Spinal cord (tissue), 10 donors: ENCODE measurements at places on chromosomes 1 and 21. TPM values are rescaled to one million over a fixed set of nuclear protein-coding genes. Genes with fewer than 3 reads are reported as not detected.

GRCh38 chr1:7572654-7573152 is 198.4 kb upstream of the VAMP3 start:
- peaks cover 19% of the 10 kb centered on the region for H3K4me1 ChIP-seq
- DNase-seq, result no peak
- no peak overlapping the region for H3K27ac ChIP-seq
- no peak overlapping the region for H3K4me3 ChIP-seq
- peaks cover 3% of the 10 kb centered on the region for H3K36me3 ChIP-seq
- H3K27me3 ChIP-seq, result no peaks in the 10 kb centered on the region

DNA sequence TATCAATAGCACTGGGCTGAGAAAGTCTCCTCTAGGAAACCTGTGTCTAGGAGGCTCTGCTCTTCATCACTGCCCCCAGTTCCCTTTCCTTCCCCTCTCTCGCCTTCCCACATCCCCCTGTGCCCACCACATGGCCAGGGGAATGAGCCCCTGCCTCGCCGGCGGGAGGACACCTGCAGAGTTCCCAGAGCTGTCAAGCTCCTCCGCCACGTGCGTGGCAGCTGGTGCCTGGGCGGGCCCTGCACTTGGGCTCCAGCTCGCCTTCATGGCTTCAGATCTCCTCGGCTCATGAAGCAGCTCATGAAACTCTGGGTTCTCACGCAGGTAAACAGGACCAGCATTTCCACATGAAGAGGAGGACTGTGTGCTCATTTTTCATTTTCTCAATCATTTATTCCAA is 62.8 kb downstream of the SIM2 start:
- DNase-seq, result no peak
- H3K27me3 ChIP-seq, result no peaks in the 10 kb centered on the region
- no peak overlapping the region for H3K4me3 ChIP-seq
- peaks cover 3% of the 10 kb centered on the region for H3K4me1 ChIP-seq
- H3K27ac ChIP-seq, result no peak overlapping the region

GRCh38 chr1:108983114-108983513 is 19.8 kb upstream of the CLCC1 start:
- peaks cover 41% of the 10 kb centered on the region for H3K36me3 ChIP-seq
- H3K4me1 ChIP-seq, result no peaks in the 10 kb centered on the region
- H3K27me3 ChIP-seq, result no peaks in the 10 kb centered on the region
- DNase-seq, result no peak
- no peak overlapping the region for H3K27ac ChIP-seq

DNA sequence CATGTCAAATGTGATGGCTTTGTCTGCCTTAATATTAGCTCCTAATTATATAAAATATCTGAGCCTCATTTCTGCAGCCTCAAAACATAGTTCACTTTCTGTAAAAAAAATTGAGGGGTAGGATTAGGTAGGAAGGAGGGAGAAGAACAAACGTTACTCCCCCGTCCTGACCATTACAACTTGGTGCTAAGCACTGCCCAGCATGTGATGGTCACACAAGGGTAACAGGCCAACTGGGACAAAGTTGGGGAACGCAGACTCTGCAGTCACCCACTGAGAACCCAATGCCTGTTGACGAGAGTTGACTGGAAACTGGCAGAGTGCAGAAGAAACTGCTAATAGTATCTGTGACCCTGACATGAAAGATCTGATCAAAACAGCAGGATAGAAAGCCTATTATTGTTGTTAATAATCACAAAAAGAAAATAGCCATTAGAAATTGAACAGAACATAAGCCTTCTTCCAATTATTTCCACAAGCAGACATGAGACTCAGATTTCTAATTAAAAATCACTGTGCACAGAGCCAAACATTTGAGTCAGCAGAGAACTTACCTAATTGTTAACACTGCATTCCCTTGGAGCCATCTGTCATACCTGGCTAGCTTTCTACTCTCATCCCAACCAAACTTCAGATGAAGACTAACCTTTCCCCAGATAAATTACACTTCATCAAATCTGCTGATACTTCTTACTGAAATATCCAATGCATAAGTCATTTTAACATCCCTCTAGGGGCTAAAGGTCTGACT is 5.5 kb downstream of the SORT1 start:
- H3K36me3 ChIP-seq, result no peaks in the 10 kb centered on the region
- DNase-seq, result no peak
- no peaks in the 10 kb centered on the region for H3K27me3 ChIP-seq

The DMBX1 gene
- 0.10 TPM for total RNA-seq

DNA sequence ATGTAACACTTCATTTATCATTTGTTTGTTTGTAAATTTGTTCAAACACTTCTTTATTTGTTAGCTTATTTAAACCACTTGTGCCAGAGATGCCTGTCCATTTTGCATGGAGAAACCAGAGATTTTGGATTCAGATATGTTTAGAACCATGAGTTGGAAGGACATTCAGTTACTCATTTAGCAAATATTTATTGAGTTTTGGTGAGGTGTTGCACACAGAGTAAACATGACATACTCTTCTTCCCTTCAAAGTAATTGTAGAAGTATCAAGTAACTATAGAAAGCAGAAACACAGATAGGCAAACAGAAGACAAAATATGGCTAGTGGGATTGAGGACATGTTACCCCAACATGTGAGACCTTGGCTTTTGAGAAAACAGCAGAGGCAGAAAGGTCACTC is 136.8 kb upstream of the USP25 start:
- H3K4me3 ChIP-seq, result no peak overlapping the region
- DNase-seq, result no peak
- no peaks in the 10 kb centered on the region for H3K27me3 ChIP-seq
